Liver (tissue), 10 donors: ENCODE measurements at places on chromosomes 7 and 10. TPM values are rescaled to one million over a fixed set of nuclear protein-coding genes. Genes with fewer than 3 reads are reported as not detected.
A peak's percentile ranks its signal among the peaks of the same experiment; 100 is the strongest.

Gene OPALIN
- not detected for total RNA-seq

Gene MASTL
- 4.9 TPM for total RNA-seq

Gene JAKMIP3
- total RNA-seq, result 0.09 TPM

Gene CCL24
- total RNA-seq, result 2.1 TPM

Gene HK1
- 9.4 TPM for total RNA-seq

Gene SEMA3A
- 0.56 TPM for total RNA-seq

GRCh38 chr10:124197371-124198124 is 104.2 kb upstream of the CHST15 start:
- no peak for DNase-seq

- no peak for DNase-seq
Observed at GRCh38 chr7:44876393-44876792, 8.9 kb downstream of the PURB start.

- no peak for DNase-seq
Observed at GRCh38 chr10:3548076-3548475, 236.9 kb downstream of the KLF6 start.

GRCh38 chr10:50991456-50992355 is 82.6 kb upstream of the PRKG1 start:
- peak; percentile 36 for DNase-seq

- DNase-seq, result no peak
Observed at GRCh38 chr7:87001214-87001613, 58.2 kb downstream of the ELAPOR2 start.

- DNase-seq, result no peak
Observed at GRCh38 chr10:107544706-107545520, 380.4 kb upstream of the SORCS1 start.

GRCh38 chr7:85750454-85750949 is 563.6 kb upstream of the SEMA3D start:
- DNase-seq, result no peak

- DNase-seq, result no peak
Observed at GRCh38 chr7:150363370-150363769, 5.3 kb upstream of the REPIN1 start.

GRCh38 chr7:46568420-46569132 is 647.5 kb upstream of the IGFBP3 start:
- DNase-seq, result no peak

GRCh38 chr10:116017405-116017804 is 255.6 kb downstream of the GFRA1 start:
- DNase-seq, result no peak
